Activated CD4-positive, alpha-beta T cell treated with anti-CD3 and anti-CD28 coated beads, Interleukin-2, amount 10 ng/mL, durations not matched to agents 24 days and 14 days (primary cell): ENCODE measurements at places on chromosomes 7 and 10. TPM values are rescaled to one million over a fixed set of nuclear protein-coding genes. Genes with fewer than 3 reads are reported as not detected.

TAS2R5 gene
- 0.89 and 1.0 TPM in 2 replicates for total RNA-seq

TMEM213 gene
- 0.09 TPM in 1 of 2 replicates, not detected in the other for total RNA-seq

CDK14 gene
- 1.9 and 2.0 TPM in 2 replicates for total RNA-seq

DNA sequence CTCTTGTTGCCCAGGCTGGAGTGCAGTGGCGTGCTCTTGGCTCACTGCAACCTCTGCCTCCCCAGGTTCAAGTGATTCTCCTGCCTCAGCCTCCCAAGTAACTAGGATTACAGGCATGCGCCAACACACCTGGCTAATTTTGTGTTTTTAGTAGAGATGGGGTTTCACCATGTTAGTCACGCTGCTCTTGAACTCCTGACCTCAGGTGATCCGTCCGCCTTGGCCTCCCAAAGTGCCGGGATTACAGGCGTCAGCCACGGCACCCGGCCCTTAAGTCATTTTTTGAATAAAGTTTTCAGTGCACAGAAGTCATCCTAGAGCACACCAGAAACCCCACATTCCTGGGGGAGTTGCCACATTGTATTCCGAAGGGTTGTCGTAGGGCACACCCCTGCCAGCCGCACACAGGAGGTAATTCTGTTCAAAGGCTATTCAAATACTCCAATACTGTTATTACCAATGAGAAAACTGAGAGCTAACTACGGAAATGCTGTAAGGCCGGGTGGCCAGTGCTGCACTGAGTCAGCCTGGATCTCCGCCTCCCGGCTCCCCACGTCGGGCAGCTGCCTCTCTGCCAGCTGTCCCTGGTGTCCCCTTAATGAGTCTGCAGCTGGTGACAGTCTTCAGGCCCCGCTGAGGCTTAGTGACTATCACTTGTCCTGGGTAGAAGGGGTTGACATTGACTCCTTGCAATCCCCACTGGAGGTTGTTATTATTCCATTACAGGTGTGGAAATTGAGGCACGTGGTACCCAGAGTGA is 8.6 kb upstream of the RFC2 start:
- DNase-seq = no peak

- DNase-seq = no peak
Observed at GRCh38 chr7:115293628-115294240, 371.8 kb downstream of the MDFIC start.

DNA sequence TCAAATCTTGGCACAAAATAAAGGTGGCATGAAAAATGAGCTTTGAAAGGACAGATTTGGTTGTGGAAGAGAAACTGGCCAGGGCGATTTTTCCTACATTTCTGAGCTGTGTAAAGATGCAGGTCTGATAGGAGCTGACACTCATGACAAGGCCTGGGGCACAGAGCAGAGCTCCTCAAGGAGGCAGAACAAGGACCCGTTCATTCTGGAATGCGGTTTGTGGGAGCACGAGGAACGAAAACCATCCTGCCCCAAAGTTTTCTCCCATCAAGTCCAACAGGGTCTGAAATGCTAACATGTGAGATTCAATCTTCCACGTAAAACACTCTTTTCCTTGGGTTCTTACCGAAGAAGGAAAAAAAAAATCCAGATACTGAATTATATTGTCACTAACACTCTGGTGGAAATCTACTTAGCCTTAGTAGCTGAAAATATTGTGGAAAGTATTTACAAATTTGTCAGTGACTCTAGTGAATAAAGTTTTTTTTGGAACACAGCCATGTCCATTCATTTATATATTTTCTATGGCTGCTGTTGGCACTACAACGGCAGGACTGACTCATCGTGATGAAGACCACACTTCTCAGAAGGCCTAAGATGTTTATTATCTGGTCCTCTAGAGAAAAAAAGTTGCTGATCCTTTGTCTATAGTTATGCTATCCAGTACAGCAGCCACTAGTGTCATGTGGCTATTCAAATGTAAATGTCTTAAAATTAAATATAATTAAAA is 215.7 kb downstream of the BAMBI start:
- DNase-seq = no peak

DNA sequence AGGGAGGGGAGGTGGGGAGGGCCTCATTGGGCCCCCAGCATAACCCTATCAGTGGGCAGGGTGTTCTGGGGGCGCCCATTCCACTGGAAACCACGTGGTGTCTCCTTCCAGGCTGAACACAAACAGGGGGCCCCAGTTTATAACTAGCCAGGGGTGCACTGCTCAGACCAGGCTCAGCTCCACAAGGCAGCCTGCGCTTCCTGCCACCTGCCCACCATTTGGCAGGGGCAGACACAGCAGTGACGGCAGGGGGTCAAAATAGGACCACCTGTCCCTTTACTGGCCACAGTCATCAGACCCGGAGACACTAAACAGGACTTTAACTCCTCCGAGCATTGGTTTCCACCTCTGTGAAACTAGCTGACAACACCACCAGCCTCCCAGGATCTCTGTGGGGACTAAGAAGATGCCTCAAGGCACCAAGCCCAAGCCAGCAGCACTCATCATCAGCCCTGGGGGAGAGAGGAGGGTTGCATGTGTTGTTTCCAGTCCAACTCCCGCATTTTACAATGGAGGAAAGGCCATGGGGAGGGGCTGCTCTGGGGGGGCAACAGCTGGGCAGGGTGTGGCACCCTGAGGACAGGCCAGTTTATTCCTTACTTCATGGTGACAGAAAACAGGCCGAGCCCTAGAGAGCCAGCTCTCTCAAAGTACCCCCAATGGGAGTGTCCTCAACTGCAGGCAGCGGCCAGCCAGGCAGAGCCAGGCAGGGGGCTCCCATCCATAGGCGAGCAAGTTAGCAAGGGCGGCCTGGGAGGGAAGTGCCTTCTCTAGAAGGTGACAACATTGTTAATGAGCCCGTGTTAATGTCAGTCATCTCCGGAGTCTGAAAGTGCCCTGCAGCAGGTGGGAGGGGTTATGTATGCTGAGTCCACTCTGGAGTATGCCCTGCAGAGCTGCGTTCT is 127.6 kb downstream of the TNS3 start:
- no peak for DNase-seq

- peak; percentile 65 for DNase-seq
Observed at GRCh38 chr7:87875151-87876039, 765 bp downstream of the SLC25A40 start.

GRCh38 chr10:73205081-73205480 is 37.2 kb downstream of the FAM149B1 start:
- no peak for DNase-seq

DNA sequence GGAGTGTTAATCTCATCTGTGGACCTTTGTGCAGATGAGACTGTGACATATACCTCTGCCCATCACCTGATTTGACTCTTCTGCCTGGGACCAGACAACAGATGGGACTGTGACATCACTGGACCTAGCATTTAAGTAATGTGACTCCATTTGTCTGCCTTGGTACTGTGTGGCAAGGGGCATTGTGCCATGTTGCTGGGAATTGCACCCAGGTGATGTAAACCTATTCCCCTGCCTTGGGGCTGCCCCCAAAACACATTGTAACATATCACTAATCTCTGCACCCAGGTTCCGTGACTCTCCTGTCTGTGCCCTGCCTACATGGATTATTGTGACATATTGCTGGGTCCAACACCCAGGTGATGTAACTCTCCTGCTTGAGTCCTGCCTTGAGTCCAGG is 40.4 kb upstream of the ZNF680 start:
- no peak for DNase-seq

- no peak for DNase-seq
Observed at GRCh38 chr10:35103882-35104281, 13.7 kb upstream of the CUL2 start.

DNA sequence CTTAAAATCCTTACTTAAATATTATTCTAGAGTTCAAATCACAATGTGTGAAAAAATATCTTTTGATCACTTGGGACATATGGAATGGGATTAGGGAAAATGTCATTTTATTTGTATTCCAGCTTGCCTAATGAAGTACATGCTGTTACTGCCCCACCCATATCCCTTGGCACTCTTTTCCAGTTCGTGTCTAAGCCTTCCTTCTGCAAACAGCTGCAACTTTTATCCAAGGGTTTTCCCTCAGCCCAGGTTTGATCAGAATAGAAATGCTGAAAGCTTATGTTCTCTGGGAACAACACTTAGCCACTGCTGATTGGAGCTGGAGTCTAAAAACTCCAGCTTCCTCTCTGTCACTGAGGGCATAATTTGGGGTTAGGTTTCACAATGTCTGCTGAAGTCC is 214.1 kb upstream of the FAM3C start:
- DNase-seq = no peak

DNA sequence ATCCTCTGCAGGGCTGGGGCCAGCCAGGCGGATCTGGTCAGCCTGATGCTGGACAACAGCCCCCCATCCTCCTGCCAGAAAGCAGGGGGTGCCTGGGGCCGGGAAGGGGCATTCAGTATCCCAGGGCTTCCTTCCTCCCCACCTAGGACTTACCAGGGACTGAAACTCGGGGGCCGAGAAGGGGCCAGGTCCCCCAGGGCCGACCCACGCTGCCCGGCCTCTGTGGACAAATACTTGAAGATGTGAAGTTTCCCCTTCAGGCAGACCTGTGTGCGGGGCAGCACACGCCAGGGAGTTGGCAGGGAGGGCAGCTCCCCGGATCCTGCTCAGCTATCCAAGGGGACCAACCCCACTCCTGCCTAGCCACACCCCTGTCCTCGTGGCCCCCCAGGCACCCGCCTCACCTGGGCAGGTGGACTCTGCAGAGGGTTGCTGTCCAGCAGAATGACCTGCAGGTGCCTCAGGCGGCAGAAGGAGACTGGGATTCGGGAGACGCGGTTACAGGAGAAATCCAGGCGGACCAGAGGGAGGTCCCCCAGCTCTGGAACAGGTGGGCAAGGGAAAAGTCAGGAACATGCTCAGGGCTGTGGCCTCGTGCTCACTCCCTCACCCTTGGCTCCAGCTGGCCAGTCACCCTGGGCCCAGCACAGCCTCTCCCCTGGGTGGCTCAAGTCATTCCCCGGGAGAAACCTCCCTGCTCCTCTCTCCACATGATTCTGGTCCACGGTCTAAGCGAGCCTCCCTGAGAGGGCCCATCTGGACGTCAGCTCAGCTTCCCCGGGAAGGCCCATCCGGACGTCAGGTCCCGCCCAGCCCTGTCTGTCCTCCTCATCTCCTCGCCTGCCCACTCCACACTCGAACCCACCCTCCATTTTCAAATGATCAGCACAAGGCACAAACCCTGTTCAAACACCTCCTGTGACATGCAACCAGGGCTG is 4.8 kb upstream of the SAP25 start:
- no peak for DNase-seq

DNA sequence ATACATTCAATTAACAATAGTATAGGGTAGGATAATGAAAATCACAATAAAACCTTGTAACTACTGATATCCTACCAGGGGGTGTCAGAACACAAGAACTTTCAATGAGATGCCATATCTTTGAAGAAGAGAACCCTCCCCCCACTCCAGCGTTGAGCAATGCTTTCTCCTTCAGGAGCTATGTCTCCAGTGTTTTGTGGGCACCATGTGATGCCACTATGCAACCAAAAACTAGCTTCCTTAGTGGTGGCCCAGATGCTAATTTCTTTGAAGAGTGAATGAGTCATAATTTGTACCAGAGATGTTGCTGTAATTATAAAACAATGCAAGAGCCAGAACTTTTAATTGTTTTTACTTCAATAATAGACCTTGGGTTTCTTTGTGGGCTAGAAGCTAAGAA is 76.0 kb upstream of the ADO start:
- DNase-seq = peak; percentile 70

DNA sequence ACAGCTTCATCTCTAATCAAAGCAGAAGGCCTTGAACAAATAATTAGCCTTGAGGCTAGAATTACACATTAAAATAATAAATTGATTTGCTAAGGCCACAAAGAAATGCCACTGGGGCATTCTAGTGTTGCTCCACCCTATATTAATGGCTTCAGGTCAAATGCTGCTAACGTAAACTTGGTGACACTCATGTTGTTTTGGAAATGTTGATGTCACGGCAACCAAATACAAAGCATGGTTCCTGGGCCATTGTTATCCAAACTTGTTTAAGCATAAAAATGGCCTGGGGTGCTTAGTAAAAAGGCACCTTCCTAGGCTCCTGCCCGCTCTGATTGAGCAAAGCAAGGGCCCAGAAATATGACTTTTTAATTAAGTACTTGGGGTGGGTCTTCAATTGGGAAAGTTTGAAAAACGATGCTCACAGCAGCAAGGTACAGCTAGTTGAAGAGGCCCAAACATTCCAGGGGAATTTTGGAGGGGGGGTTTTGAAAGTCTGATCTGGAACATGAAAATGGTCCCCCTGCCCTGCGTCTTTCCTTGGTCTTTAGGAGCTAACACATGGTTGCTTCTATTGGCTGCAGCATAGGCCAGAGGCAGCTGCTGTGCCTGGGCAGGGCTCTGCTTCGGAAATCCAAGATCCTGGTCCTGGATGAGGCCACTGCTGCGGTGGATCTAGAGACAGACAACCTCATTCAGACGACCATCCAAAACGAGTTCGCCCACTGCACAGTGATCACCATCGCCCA is 67.8 kb downstream of the ABCC2 start:
- peak; percentile 45 for DNase-seq

- no peak for DNase-seq
Observed at GRCh38 chr10:93034426-93034825, 26.2 kb upstream of the CYP26C1 start.

GRCh38 chr10:36722777-36723176 is 402.6 kb upstream of the ANKRD30A start:
- no peak for DNase-seq

DNA sequence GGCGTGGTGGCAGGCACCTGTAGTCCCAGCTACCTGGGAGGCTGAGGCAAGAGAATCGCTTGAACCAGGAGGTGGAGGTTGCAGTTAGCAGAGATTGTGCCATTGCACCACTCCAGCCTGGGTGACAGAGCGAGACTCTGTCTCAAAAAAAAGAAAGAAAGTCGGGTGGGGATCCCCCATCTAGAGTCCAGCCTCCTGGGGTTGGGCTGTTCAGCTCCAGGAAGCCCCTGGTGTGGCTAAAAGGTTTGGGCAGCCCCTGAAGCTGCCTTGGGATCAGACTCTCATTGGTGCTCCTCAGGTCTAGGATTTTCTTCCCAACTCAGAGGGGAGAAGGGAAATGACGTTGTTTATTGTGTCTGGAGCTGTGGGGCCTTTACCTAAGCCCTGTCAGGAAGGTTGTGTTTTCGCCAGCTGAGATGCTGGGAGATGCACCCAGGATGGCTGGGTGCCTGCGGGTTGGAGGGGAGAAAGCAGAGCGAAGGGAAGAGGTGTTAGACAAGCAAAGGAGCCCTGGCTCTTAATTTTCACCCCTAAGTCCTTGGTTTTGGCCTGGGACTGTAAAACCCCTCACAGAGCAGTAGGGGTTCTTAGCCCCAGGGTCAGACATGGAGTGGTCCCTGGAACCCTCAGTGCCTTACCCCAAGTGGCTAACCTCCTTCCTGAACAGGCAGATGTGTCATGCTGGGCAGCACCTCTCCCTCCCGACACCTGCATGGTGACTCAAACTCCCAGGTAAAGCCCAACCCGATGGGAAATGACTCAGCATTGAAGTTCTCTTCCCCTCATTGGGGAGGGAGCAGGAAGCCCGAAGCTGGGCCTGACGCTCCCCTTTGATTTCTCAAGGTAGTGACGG is 21.1 kb downstream of the PLAU start:
- peak; percentile 86 for DNase-seq

- DNase-seq = no peak
Observed at GRCh38 chr7:113289140-113289740, 170.9 kb upstream of the SMIM30 start.
